ENCODE measurements at places on chromosomes 13 and 19.

GRCh38 chr19:53254411-53255341 is at the start of gene ZNF677:
TSS of gene ZNF677 (minus strand) at chr19:53254873. CDS start at chr19:53251550, 3,323 bp downstream.
- DNase-seq: peak; percentile 85

GRCh38 chr19:17590866-17591265 is 35.4 kb downstream of the COLGALT1 start:
- no peak for DNase-seq

- DNase-seq: no peak
Observed at GRCh38 chr13:85974608-85975366, 175.6 kb upstream of the SLITRK6 start.

GRCh38 chr19:10295305-10295846 is 5.6 kb downstream of the ICAM5 start:
- no peak for DNase-seq

DNA sequence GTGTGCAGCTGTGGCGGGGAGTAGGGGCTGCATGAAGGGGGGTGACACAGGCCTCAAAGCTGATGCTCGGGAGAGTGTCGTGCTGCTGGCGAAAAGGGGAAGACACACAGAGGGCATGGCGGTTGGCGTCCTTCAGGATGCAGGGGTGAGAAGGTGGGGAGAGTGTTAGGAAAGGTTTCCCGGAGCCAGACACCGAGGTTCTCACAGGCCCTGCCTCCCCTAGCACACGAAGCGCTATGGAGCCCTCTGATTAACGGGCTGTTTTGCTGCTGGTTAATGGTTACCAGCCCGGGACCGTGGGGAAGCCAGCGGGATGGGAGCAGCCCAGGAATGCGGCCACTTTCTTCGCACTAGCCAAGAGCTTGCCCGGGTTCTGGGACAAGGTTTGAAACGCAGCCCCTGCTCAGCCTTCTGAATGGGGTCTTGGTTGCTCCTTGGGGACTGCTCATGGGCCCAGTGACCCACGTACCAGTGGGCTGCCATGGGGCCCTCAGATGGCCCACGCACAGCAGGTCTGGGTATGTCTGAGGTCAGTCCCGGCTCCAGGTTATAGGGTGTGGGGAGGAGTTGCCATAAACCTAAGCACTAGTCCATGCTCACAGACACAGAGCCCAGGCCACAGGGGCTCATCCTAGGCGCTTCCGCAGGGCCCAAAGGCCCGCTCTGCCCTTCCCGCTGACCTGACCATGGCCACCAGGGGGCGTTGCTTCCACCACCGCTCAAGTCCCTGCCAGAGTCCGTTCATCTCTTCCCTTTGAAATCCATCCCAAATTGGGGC is 31.3 kb upstream of the ISYNA1 start:
- DNase-seq: no peak

DNA sequence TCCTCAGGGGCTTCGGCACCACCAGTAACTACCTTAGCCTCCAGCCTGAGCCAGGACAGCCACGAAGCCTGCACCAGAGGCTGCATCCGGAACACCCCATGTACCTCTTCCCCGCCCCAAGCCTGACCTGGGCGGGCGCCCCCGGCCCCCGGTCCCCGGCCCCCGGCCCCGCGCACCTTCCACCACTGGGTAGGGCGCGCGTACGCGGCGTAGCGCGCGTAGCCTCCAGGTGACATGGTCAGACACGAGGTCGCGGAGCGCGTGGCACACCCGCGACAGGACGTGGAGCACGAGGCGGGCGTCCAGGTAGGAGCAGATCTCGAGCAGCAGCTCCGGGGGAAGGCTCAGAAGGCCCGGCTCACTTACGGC is 450 bp downstream of the FBXW9 start:
- no peak for DNase-seq

DNA sequence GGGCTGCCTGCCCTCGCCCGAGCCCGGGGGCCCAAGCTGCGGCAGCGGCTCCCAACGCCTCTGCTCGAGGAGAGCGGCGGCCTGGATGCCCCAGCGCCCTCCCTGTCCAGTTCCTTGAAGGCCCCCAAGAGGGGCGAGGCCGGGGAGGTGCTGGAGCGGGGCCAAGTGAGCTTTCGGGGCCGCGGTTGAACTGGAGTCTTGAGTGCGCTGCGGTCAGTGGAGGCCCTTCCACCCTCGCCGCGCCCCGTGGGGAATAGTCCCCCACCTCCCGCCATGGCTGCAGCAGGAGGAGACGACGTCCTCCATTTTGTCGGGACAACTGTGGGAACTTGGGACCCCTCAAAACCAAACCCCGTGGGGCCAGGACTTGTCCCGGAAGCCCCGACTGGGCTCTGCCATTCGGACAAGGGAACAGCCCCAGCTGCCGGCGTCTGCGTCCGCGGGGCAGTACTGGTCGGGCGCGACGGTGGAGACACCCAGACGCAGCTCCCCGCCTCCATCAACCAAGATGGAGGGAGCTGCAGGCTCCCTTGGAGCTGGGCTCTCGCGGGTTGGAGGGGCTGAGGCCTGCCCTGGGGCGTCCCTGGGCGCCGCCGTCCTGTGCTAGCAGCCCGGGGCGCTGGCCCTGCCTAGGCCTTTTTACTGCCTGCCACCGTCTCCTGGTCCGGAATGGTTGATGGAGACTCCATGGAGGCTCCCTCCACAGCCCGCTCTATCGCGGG is 736 bp upstream of the ZMYM5 start:
- DNase-seq: peak; percentile 58

DNA sequence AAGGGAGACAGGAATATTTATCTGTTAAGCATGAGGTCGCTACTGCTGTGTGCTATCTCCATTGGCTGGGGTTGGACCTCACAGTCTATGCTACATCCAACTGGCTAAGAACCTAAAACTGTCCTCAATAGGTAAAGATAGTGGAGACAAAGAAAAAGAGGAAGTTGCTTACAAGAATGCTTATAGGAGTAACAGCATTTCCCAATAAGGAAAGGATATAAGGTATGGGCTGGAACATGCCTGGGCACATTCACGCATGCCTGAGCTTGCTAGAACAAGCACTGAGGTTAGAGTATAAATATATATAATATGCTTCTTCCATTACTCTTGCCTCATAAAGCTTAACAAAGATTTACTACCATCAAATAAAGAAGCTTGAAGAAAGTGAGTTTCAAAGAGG is 47.9 kb upstream of the CEACAM21 start:
- no peak for DNase-seq

GRCh38 chr13:26957182-26957581 is 196.6 kb upstream of the GPR12 start:
- no peak for DNase-seq

Measured in anterior cingulate cortex (tissue), 58 donors.